ENCODE measurements at places on chromosomes 7 and 10.

- DNase-seq = peak; percentile 29
Measured at GRCh38 chr10:43680035-43680434, 31.4 kb upstream of the ZNF32 start.

- DNase-seq = no peak
Measured at GRCh38 chr7:4774007-4774406, 1.4 kb upstream of the AP5Z1 start.

- DNase-seq = no peak
Measured at GRCh38 chr7:130649004-130649790, 19.4 kb downstream of the COPG2 start.

DNA sequence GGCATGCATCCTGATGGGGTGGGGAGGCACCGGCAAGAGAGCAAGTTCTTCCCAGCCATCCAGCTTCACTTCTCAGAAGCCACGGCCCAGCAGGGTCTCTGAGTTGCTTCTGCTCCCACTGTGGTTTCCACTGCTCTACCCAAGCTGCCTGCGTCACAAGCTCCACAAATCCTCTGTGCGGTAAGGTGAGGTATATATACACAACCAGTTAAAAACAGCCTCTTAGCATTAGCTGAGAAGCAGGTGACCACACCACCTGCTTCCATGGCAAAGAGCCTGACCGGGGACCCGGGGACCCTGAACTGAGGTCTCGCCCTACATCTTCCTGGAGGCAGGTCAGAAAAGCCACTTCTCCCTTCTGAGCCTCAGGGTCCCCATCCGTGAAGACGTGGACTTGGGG lies 46.9 kb upstream of the NPFFR1 start:
- DNase-seq = no peak

DNA sequence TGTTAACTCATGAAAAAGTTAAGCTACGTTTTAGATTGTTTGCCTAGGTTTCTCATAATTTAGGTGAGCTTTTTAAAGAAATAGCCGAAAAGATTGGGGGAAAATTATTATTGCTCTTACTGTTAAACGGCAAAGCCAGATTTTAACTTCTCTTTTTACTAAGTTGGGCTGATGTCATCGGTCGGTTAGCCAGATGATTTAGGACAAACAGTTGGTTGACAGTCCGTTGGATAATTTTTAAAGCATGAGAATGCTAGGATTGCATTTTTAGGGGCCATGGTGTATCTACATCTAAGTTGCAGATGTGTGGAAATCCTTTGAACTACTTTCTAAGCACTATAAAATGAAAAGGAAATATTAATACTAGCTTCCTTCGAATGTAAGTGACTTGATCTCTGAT lies 280.9 kb upstream of the AKR1E2 start:
- no peak for DNase-seq

DNA sequence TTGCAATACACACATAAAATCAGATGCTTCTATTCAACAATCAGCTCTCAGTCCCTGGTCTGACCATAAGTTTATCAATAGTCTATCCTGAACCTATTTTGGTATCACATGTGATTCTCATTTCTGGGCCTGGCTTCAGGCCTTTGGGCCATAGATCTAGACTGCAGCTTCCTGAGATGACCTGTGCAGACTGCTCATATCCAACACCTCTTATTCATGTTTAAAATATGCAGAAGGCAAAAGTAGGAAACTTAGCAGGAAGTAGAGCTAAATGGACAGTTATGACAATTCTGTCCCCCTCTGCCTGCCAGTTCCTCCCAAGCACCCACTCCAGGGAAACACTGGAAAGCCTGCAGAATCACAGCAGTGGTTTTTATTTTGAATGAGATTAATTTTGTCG lies 53.3 kb downstream of the C7orf25 start:
- no peak for DNase-seq

DNA sequence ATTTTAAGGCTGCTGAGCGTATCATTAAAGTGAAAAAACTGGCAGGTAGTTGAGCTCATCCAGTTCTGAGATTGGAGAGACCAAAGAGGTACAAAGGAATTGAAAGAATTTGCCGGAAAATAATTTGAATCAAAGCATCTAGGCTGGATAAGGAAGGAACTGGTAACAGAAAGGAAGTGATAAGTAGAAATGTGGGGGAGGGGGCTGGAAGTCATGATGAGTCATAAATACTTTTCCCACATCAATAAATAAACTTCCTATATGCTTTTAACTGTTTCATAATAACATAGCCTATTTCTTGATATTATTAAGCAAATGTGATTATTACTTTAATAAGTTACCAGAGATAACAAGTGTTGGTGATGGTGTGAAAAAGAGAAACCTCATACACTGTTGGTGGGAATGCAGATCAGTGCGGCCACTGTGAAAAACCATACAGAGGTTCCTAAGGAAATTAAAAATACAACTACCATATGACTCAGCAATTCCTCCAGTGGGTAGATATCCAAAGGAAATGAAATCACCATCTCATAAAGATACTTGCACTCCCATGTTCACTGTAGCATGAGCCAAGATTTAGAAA lies 27.0 kb downstream of the ZNF438 start:
- DNase-seq = no peak

DNA sequence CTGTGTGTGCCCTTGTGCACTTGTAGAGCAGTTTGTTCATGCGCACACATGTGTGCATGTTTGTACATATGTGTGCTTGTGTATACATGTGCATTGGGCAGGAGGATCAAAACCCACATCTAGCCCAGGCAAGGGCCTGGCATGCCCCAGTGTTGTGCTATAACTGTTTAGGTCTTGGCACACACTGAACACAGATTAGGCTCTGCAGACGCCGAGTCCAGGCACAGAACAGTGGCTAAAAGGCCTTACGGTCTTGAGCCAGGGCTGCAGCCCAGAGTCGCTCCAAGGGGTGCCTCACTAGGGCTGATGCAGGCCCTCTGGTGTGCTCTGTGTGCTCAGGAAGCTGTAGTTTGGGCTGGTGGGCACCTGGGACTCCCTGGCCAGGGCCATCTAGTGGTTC lies 55.7 kb downstream of the YKT6 start:
- DNase-seq = no peak

- no peak for DNase-seq
Measured at GRCh38 chr10:43912469-43912868, 263.8 kb upstream of the ZNF32 start.

GRCh38 chr10:62869958-62870357 lies 53.8 kb upstream of the EGR2 start:
- DNase-seq = no peak

- peak; percentile 74 for DNase-seq
Measured at GRCh38 chr10:96695366-96695765, 24.9 kb downstream of the PIK3AP1 start.

DNA sequence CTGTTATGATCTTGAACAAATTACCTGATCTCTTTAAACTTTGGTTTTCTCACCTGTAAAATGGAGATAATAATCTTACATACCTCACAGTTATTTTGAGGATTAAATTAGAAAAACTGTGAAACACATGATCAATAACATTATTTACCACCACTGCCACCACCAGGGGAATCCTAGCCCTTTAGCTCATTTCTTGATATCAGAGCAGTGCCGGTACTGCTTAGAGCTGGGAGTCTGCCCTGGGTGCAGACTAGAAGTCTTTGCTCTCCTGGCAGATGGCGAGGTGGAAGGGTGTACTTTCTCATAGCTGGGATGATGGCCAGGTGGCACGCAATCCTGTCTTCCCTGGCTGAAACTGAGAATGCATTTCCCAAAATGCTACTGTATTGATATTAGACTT lies 12.7 kb upstream of the EFCAB10 start:
- DNase-seq = no peak

DNA sequence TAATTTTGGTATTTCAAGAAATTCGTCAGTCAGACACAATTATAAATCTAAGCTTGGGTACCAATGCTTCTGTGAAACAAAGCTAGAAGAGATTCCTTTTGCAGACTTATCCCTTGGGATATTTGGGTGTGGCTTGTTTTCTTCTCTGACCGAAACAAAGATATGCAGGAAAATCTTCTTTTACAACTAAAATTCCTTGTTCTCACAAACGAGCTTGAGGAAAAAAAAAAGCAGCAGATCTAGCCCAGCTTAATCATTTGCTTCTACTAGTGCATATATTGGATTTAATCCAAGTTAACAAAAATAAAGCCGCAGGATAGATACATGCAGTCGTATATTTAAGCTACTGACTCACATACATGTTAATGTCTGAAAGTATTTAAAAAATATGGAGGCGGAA lies 104.2 kb downstream of the PRTFDC1 start:
- DNase-seq = no peak

GRCh38 chr7:128236924-128237586 lies 4.0 kb upstream of the LEP start:
- peak; percentile 95 for DNase-seq

DNA sequence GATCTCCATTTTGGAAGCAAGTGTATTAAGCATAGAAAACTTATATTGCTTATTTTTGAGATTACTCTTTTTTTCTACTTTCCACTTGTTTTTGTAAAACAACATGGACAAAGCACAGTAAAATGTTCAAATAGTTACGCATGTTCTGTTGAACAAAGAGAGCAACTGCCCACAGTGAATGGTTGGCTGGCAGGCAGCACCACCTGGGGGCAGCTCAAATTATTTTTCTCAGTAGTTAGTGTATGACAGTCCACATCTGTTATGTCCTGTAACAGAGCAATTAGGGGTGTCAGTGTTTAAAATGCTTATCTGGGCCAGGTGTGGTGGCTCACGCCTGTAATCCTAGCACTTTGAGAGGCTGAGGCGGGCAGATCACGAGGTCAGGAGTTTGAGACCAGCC lies 46.1 kb upstream of the CACUL1 start:
- DNase-seq = peak; percentile 57

DNA sequence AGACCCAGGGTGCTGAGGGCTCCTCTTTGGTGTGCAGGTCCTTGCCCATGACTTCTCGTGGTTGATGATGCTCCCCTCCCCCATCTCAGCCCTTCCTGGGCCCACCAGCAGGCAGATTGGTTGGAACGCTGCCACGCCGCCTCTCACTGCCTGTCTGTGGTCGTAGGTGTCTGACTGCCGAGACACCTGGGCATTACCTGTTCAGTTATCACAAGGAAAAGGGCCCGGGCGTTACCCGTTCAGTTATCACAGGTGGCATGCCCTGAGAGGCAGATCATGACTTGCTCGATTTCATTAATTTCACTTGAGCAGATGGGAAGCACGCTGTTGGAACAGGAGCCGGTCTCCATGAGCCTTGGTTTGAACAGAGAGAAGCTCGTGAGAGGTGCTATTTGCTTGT lies 42.5 kb downstream of the TACR2 start:
- DNase-seq = no peak

DNA sequence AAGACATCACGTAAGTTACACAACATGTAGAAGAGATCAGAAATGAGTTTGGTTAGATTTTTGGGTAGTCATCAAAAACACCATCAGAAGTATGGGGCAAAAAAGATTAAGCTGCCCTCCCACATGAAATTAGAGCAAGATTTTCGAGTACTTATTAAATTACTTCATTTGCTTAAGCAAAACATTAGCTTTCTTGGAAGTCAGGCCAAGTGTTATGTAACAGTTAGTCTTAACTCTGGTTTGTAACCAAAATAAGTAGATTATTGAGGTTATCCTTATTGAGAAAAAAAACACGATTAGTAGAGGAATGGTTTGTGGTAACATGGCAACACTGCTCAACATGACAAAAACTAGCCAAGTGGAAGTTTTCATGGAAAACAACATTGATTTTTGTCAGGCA lies 37.9 kb downstream of the HBP1 start:
- DNase-seq = no peak

DNA sequence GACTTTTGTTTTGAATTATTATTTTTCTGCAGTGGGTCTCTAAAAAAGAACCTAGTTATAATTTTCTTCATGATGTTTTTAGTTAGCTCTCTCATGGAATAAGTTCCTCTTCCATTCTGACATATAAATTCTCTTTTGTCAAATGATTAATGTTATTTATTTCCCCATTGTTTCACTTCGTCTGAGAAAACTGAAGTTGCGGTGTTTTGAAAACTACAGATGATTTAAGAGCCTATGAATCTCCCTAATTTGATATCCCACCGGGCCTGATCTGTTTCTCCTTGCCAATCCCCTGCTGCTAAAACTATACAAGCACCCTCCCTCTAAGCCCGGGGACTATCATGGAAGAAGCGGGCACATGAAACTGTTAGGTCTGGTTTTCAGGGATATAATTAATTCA lies 41.4 kb downstream of the HTR7 start:
- no peak for DNase-seq

DNA sequence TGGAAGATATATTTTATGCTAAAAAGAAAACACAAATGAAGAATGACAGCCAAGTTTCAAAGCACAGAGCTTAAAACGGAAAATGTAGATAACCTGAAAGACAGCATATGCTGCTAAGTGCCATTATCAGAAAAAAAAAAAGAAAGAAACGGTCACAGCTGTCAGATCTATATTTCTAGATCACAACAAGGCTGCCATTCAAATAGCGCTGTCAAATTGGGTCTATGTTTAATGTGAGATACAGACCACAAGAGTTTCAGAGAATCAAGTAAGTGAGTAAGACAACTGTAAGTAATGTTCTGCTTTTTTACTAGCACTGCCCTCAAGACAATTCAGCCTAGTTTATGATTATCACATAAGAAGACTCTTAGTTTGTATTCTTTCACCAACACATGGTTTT lies 66.1 kb upstream of the RNF148 start:
- DNase-seq = no peak

DNA sequence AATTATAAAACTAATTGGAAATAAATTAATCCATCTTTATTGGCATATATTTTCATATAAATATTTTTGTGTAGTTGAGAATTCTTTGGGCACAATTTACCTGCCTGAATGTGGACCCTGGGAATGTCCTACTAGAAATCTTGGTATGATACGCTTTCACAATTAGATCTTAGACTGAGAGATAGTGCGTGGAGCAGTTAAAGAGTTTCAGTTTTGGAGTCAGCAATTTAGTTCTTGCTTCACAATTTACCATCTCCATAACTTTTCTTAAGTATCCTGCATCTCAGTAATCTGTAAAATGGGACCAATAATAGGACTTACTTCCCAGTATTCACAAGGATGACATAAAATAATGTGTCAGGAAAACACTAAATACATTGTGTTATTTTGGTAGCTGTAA lies 2.0 kb downstream of the MTPN start:
- no peak for DNase-seq

GRCh38 chr10:78472551-78472890 lies 438.9 kb downstream of the RPS24 start:
- DNase-seq = no peak

DNA sequence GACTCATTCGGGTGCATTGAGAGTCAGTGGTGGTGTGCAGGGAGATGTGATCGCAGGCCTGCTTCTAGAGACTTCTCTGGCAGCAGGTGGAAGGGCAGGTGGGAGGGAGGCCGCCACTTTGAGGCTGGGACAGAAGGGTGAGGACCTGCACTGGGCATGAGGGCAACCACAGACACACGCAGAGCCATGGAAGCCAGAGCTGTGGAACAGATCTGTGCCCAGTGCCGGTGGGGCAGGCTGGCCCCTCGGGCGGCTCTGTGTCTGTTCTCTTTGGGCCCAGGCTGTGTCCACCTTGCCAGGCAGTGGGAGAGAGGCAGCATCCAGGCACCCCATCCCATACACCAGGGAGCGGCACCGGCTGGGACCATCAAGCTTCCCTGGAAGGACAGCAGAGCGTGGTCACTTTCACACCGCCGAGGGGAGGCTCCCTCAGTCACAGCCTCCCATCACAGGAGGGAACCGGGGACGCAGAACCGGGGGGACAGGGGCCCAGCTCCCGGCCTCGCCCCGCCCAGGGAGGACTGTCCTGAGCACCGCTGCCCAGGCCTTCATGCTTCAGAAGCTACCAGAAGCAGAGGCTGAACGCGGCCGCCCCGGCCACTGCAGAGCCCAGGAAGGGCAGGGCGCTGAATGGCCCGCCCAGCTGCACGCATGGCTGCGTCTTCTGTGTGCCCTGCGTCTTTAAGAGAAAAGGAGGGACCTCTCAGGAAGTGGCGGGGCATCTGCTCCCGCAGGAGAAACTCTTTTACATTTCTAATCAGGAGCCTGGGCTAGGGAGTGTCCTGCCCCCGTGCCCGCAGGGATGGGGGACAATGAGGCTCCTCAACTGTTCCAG lies 32.1 kb downstream of the EN2 start:
- no peak for DNase-seq

All from hematopoietic multipotent progenitor cell treated with erythropoietin and hydrocortisone succinate and interleukin-3 and kit ligand, for 6 days (in vitro differentiated cells).